ENCODE measurements at places on chromosomes 11 and 22.

DNA sequence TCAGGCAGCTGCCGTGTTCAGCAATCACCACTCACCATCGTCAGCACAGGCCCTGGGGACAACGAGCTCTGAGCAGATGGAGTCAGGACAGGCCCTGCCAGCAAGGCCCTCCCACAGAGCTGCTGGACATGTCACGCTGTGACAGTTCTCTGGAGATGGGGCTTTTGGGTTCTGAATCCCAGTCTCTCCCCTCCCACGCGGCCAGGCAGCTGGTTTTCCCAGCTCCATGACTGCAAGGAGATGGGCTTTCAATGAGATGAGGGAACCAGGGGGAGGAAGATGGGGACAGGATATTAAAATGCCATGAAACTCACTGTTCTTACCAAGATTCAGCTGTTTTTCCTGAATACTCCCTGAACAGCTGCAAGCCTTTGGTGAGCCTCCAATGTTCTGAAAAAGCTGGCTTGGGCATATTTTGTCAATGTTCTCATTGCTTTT, 305.9 kb downstream of the BRD1 start:
- DNase-seq = no peak

- no peak for DNase-seq
These were observed 134.9 kb upstream of the TENM4 start for GRCh38 chr11:79575701-79576100.

- DNase-seq = no peak
These were observed 122.6 kb downstream of the APOL5 start for GRCh38 chr22:35840302-35840739.

DNA sequence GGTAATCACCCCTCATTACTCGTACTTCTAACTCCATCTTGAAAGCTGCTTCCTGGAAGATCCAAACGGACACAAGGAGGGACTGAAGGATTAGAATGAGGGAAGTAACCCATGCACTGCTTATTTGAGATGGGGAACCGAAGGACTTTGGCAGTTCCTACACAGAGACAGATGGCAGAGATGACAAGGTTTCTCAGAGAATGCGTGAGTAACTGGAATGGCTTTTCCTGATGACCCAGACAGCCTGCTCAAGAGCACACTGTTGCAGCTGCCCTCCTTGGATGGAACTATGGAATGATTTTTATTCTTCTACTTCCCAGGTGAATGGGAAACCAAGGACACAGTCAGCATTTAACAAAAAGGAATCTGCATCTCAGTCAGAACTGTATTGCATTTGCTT, 7.3 kb downstream of the KCNJ11 start:
- no peak for DNase-seq

DNA sequence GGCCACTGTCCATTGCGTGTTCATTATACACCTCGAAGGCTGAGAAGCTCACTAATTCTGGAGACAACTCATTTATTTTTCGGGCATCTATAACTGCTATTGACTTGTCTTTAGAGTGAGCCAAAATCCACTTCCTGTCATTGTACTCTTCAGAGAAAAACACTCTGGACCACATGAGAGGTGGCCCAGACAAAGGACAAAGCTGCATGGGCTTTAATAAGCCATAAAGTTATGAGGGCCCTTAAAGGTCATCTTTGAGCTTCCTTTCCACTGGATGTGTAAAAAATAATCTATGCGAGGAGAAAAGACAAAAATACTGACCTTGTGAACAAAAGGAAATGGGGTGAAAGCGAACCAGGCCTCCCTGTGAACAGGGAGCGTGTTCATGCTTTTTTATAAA, 63.5 kb upstream of the ZC3H12C start:
- DNase-seq = no peak

- DNase-seq = no peak
These were observed 2.8 kb downstream of the FZD4 start for GRCh38 chr11:86952221-86952875.

GRCh38 chr11:124915541-124916369, 3.3 kb upstream of the HEPN1 start:
- DNase-seq = no peak

DNA sequence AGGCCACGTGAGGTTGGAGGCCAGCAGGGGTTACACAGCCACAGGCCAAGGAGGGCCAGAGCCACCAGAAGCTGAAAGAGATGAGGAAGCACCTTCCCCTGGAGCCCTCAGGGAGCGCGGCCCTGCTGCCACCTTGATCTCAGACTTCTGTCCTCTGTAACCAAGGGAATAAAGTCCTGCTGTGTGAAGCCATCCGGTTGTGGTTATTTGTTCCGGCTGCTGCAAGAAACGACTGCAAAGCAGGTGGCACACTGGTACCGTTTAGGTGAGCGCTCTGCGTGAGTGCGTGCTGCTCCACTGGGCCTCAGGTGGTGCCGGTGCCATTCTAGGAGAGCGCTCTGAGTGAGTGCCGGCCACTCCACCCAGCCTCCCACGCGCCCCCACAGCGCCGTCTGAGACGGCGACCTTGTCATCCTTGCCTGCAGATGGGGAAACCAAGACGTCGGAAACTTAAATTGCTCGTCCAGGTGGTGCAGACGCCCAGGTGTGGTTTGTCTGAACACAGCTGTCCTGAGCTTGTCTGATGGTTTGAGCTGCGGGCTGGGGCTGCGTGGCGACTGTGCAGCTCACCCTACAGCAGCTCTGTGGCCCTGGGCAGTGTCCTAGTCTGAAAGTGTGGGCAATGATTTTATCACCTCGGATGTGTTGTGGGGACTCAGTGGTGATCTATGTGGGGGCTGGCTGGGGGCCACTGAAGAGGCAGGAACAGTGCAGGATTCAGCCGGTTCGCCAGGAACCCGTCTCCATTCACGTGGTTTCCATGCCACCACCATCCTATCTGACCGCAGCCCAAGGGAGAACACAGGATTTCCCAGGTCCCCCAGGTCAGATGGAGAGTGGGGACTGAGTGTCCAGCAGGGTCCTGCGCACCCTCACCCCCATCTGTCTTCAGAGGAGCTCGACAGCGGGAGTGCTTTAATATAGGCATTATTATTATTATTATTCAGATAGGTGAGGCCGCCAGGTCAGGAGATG, 4.6 kb upstream of the MRGPRG start:
- DNase-seq = no peak

DNA sequence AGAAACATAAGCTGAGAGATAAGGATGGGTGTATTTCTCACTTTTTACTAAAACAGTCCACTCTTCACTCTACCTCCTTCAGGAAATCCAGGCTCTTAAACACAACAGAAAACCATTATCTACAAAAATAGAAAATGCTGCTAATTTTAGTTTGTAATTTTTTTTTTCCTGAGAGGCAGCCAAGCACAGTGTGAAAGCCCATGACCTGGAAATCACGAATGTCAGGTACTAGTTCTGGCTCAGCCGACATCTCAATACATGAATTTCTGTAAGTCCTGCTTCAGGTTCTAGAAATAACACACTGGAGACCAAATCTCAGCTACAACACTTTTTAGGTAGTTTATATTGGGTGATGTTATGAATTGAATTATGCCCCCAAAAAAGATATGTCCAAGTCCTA, 308.9 kb downstream of the KCNA4 start:
- DNase-seq = no peak

DNA sequence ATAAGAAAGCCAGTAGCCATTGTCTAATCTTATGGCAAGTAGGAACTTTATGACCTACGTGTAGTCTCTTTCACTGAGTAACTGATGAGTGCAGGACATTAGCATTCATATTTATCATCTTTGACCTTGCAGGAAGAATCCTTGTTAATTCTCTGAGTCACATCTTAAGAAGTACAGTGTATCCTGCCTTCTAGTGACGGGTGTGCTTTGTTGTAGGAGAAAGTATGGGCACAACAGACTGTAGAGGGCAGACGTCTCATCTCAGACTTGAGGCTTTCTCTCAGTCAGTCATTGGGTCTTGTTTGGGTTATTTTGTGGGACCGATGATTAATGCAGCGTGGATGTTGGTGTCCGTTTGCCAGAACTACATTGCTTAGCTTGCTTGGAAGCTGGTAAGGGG, 6.8 kb downstream of the RNF214 start:
- no peak for DNase-seq

DNA sequence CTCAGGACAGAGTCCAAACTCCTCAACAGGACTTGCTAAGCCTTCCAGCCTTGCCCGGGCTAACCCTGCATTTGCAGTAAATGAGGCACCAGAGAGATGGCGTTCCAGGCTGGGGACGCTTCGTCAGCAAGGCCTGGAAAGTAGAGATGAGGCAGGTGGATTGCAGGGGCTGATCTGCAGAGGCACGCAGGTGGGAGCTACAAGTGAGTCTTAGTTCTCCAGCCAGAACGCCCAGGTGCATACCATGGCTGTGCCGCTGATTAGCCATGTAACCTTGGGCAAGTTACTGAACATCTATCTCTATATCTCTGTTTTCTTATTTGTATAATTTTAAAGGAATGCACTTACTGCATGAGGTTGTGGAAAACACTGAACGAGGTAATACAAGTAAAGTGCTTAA, 52.7 kb upstream of the BARX2 start:
- DNase-seq = no peak

DNA sequence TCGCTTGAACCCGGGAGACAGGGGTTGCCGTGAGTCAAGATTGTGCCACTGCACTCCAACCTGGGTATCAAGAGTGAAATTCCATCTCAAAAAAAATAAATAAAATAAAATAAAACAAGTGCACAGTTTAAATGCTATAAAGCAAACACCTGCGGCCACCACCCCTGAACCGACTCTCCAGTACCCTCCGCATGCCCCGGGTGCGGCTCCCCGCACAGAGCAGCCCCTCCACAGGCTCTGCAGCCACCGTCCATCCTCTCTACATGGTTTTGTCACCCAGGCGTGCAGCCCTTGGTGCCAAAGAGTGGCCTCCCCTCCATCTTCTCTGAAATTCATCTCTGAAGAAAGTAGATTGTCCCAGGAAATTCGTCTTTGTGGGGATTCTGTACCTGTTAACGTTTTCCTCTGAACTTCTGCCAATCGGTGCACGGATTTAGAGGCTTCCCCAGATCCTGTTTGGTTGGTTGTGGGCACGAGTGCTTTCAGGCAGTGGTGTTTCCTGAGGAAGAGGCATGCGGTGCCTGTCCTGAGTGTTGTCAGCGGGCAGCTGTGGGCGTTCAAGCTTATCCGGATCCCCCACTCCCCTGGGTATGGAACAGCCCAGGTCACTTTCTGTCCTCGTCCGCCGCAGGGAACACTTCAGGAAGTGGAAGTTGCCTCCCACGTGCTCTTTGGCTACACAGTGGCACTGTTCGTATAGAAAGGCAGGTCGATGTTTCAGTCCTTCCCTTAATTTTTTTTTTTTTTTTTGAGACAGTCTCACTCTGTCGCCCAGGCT, 4.1 kb downstream of the MIOX start:
- DNase-seq = no peak

DNA sequence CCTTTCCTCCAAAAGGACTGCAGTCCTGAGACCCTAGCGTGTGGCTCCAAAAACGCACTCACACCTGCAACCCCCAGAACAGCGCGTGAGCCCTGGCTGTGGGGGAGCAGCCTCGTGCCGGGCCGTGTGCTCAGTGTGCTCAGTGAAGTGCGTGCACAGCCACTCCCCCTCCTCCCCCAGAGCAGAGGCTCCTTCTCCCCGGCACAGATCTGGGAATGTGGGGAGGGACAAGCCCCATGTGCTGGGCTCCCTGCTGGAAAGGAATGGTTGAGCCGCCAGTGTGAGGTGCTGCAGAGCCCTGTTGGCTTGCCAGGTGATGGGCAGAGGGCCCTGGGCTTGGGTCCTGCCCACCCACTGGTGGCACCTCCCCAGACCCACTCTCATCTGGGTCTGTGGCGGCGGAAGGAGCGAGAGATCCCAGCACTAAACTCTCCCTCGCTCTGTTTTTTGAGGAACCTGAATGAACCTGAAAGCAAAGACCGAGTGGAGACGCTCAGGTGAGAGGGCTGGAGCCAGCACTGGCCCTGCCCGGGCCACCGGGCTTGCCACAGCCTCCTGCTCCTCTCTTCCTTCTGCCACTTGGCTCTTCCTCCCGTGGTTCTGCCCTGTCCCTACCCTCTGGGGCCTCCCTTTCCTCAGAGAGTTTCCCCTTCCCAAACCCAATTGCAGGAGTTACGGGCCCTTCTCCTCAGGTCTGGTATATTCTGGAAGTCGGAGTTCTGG, 9.0 kb downstream of the RCOR2 start:
- DNase-seq = no peak

GRCh38 chr22:46442217-46442853, 95.1 kb downstream of the CELSR1 start:
- no peak for DNase-seq

GRCh38 chr11:12704049-12704448, 29.8 kb downstream of the TEAD1 start:
- no peak for DNase-seq

- no peak for DNase-seq
These were observed 75.9 kb downstream of the AMOTL1 start for GRCh38 chr11:94844031-94844430.

DNA sequence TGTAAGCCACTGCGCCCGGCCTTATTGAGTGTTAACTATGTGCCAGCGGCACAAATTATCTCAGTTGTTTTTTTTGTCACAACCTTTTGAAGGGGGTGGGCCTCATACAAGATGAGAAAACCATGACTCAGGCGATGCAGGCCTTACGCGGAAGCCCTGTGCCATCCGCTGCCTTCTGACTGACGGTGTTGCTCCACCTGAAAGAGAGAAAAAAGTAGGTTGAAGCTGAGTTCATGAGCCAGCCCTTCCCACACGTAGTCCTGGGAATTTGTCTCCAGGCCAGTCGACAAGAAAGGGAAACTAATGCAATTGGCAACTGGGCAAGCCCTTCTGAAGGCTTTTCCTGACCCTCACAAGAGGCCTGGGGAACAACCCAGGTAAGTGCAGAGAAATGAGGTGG, 96.9 kb upstream of the CRYBB3 start:
- no peak for DNase-seq

DNA sequence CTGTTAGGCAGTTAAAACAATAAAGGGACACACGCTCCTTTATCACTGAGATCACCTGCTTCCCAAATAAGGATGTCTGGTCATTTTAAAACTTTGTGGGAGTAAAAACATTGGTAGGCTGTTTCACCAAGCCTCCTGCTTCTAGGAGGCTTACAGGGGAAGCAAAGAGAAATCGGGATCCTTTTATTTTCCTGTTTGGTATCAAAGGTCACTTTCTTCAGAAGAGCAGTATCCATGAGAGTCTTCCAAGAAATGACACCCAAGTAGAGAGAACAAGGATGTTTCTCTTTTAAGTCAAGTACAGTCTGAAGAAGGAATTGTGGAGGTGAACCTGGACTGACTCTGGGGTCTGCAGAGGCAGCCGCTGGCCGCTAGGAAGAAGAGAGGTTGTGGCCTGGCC, 36.9 kb upstream of the BID start:
- no peak for DNase-seq

DNA sequence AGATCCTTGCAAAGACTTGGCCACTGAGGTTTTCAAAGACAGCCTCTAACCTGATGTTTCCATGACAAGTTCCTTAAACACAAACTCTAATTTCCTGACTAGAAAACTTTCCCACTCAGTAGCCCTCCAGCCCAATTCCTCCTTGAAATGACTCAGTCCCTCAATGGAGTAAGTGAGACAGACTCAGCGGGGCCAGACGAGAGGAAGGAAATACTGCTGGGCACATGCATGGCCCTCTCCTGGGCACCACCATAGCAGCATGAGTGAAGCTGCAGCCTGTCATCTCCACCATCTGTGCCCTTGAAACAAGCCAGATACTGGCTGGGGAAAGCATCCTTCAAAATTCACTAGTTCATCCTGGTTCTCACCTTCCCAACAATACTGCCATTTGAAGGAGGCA, 76.2 kb upstream of the GDPD4 start:
- DNase-seq = no peak
